ENCODE measurements at places on chromosomes 2 and 18. TPM values are rescaled to one million over a fixed set of nuclear protein-coding genes. Genes with fewer than 3 reads are reported as not detected.

Gene BBS5
- 21.1 TPM for total RNA-seq

Gene TRIM43B
- not detected for total RNA-seq

Gene METTL21A
- total RNA-seq = 33.7 TPM

Gene MC5R
- not detected for total RNA-seq

Gene REG3A
- 2.8 TPM for total RNA-seq

Gene SPDYA
- 3.0 TPM for total RNA-seq

Gene GAL3ST2
- 0.49 TPM for total RNA-seq

Measured in thoracic aorta (tissue), 2 donors.